ENCODE measurements at places on chromosomes 1 and 21. TPM values are rescaled to one million over a fixed set of nuclear protein-coding genes. Genes with fewer than 3 reads are reported as not detected.

GRCh38 chr1:177246710-177247580, 76.2 kb downstream of the BRINP2 start:
- no peak for DNase-seq

DNA sequence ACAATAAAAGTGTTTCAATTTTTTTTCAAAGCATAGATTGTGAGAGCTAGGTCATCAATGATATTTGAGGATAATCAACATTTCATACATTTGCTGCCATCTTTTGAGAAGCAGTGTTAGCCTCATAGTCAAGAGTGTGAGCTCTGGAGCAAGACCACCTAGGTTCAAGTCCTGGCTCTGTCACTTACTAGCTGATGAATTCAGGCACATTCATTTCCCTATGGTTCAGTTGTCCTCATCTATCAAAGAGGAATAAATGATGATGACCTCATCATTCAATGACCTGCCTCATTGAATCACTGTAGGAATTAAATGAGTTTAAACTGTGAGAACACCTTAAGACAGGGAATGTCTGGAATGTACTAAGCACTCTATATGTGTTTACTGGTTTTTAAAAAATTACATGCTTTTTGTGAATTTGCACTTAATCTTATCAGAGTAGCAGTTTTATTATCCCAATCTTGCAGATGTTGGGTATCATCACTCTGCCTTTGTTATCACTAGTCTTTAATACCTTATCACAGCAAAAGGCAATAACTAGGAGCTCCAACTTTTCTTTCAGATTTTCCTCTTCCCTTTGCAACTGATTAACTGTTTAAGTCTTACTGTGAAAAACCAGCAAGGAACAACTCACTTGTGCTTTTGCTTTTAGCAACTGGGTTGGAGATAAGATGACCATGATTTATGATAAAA, 47.4 kb downstream of the SLC30A10 start:
- no peak for DNase-seq

DNA sequence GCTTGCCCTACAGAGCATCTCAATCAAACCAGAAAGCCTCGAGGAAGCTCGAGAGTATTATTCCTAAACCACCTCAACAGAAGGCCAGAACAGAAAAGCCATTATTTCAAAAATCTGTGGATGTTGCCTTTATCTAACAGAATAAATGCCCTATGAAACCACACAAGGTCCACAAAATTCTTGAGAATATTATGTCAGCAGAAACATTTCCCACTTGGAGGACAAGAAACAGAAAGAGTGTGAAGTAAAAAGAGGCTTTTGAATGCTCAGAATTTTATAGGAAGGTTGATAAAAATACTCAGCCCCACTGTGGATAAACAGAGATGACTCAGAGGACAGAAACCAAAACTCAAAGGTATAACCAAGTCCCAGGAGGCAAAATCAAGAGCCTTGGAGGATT, 146.4 kb upstream of the LRRC7 start:
- no peak for DNase-seq

GRCh38 chr1:229843627-229844238, 217.7 kb downstream of the URB2 start:
- DNase-seq, result no peak

GRCh38 chr1:207335695-207336363, 14.4 kb downstream of the CD55 start:
- DNase-seq, result peak; percentile 60

DNA sequence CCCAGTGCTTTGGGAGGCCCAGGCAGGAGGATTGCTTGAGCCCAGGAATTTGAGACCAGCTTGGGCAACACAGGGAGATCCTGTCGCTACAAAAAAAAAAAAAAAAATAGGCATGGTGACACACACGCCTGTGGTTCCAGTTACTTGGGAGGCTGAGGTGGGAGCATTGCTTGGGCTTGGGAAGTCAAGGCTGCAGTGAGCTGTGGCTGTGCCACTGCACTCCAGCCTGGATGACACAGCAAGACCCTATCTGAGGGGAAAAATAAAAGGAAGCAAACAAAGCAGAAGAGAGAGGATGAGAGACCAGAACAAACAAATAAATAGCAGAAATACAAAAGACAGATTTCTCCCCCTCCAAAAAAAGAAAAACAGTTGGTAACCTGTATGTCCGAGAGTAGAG, 34.0 kb downstream of the MTF2 start:
- no peak for DNase-seq

DNA sequence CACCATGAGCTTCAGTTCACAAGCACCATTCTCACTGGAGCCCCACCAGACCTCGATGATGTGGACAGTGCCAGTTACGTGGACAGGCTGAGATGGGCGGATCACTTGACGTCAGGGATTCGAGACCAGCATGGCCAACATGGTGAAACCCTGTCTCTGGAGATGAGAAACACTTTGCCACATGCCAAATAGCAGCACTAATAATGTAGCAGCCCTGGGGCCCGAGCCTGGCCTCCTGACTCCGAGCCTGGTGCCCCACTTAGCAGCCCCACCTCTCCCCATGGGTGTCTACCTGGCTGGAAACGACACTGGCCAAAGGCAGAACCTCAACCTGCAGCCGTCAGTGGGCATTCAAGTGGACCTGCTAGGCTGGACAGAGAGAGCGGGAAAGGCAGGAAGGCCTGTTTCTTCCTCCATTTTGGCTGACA, 129.1 kb downstream of the TOMM20 start:
- DNase-seq, result no peak

Gene TMEM200B
- not detected for polyA plus RNA-seq

Gene MYOC
- polyA plus RNA-seq, result not detected

Gene CYP4A11
- polyA plus RNA-seq, result not detected
